Left ventricle myocardium inferior (tissue), 1 donor: ENCODE measurements at places on chromosomes 1 and 21.
A peak's percentile ranks its signal among the peaks of the same experiment; 100 is the strongest.

DNA sequence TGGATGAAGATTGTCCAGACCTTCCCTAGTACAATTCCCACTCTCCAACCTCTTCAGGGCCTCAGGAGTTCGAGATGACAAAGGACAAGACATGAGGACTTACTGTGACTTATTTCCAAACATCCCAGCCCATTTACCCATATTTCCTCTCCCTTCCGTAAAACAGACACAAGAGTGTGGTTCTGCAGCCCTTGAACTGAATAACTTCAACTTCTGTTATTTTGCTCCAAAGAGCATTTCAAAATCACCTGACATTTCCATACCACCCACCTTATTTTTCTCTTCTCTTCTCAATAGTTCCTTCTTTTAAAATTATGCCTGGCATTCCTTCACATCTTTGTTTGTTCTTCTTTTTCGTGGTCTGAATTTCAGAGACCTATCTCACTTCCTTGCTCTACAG, 8.7 kb upstream of the OR10K2 start:
- no peak for DNase-seq

- peak; percentile 71 for DNase-seq
Measured at GRCh38 chr1:205983925-205984725, 19.1 kb downstream of the RAB7B start.

- DNase-seq = no peak
Measured at GRCh38 chr21:42162831-42163510, 56.0 kb upstream of the ABCG1 start.

- peak; percentile 67 for DNase-seq
Measured at GRCh38 chr1:201309416-201309815, 26.1 kb downstream of the PKP1 start.

DNA sequence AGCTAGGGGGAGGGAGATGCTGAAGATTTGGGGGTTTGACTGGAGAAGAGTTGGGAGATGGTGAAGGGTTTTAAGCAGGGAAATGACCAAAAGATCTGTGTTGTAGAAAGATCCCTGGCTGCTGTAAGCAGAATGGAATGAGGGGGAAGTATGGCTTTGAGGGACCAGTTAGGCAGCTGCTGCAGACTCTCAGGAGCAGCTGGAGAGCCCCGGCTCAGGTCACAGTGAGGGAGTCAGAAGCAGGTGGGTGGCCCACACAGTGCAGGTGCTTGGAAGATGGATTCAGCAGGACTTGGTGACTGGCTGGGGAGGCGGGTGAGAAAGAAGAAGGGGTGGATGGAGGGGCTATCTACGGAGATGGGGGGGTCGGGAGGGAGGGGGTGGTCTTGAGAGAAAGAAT, 35.7 kb downstream of the EDN2 start:
- DNase-seq = no peak

- no peak for DNase-seq
Measured at GRCh38 chr1:2975466-2976179, 45.6 kb upstream of the ACTRT2 start.

DNA sequence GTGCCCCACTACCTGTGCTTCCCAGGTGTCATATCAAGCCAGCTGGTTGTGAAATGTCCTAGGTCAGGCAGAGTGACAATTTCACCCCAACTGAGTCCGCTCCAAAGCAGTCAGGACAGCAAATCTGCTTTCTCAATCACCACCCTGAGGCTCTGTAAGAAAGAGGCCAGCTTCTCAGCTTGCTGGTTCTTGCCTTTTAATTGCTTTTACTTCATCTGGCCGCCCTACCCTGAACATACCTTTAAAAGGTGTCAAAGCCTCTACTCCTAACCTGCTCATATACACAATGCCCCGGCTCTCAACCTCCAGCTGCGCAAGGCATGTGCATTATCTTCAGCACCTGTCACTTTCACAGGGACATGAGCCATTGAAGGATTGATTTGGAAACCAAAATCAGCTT, 581.6 kb downstream of the NPHP4 start:
- no peak for DNase-seq

GRCh38 chr1:10530281-10530740, 55.6 kb downstream of the PEX14 start:
- DNase-seq = peak; percentile 23

GRCh38 chr1:153404768-153405167, 11.6 kb upstream of the S100A7A start:
- peak; percentile 40 for DNase-seq

DNA sequence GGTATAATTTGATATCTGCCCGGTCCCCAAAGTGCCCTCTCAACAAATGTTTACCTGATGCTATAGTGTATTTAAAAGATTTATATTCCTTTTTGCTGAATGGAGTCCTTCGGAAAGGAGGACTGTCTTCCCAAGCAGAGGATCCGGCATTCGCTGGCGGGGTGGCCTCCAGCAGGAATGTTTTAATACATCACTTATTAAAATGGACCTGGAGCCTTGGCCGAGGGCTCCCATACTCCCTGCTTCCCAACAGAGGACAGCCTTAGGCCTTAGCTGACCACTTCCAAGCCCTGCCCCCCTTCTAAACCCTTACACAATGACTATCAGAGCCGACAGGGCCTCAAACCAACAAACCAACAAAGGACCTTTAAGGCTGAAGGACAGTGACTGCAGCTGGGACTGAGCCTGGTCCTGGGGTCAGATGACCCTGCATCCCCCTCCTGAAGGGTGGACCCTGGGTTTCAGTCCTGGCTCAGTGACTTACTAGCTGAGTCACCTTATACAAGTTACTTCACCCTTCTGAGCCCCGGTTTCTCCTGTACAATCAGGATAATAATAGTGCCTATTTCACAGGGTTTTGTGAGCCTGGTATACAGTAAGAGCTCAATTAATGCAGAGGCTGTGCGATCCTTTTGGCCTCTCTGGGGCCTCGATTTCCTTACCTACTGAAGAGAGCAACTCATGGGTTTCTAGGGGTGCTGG, 5.6 kb downstream of the CAMK2N1 start:
- no peak for DNase-seq

DNA sequence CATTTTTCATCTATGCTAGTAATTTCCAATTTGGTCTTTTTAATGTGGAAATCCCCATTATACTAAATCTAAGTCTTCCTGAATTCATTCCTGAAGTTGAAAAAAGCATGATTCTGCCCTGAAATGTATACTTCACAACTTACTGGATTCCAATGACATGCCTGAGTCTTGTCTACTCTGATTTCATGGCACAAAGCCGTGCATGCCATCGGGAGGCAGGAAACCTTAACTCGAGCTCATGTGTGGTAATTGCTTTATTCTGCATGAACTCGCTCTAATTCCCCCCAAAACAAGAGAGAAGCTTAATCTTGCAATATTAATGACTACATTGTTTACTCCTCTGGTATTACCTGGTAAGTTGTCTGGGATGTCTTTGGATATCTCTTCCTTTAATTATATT, 39.6 kb upstream of the PBX1 start:
- DNase-seq = no peak

- DNase-seq = no peak
Measured at GRCh38 chr21:45054927-45055612, 19.3 kb upstream of the ADARB1 start.

- no peak for DNase-seq
Measured at GRCh38 chr1:214074477-214074876, 86.7 kb downstream of the PROX1 start.

DNA sequence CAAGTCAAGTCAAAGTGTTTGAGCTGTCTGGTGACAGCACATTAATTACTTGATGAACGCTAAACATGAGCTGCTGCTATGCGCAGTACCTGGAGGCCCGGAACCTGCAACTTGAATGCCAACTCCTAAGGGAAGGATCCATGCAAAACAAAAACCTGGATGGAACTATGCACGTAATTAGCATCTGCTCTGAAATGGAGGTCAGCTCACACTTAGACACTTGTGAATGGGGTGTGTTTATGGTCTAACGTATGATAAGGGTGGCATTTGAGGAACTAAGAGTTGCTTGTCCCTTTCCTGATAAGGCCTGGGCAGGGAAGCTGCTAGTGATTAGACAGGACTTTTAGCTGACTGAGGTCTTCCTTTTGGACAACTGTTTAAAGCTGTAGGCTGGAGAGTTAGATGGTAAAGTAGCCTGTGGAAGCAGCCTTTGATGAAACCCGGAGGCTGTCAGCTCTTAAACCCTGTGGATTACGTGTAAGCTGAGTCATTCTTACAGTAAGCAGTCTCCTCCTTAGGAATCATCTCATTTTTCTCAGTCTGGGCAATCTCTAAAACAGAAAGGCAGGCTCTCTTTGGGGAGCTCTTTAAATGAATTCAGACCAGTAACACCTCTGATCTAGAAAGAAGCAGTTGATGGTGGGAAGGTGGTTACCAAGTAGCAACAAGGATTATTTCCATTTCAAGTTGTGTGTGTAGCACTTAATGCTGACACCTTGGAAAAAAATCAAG, 6.8 kb downstream of the TENT5C start:
- no peak for DNase-seq

DNA sequence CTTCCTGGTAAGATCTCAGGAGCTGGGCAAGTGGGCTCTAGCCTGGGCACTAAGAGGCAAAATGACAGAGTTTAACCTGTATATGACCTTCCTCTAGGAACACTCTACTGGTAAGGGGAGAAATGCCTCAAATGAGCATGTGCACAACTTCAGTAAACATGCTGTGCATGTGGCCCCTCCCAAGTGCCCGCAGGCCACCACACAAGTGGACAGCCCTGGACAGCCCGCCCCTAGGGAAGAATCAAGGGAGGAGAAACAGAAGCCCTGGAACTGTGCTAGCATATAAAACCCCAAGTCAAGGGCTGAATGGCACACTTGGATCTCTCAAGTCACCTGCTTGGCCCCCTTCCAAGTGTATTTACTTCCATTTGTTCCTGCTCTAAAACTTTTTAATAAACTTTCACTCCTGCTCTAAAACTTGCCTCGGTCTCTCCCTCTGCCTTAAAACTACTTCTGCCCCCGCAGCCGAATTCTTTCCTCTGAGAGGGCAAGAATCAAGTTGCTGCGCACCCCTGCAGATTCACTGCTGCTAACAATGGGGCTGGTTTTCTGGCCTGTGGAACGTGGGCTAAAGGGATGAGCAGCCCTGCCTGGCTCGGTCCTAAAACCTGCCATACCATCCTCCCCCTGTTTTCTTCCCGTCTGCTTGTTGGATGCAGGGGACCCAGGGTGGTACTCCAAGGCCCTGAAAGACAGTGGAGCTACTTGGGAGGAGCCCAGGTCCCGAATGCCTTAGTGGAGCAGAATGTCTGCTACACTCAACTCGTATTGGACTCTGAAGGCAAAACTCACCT, 93.5 kb downstream of the IER5 start:
- no peak for DNase-seq

- DNase-seq = peak; percentile 17
Measured at GRCh38 chr1:165303386-165303785, 53.1 kb downstream of the LMX1A start.

DNA sequence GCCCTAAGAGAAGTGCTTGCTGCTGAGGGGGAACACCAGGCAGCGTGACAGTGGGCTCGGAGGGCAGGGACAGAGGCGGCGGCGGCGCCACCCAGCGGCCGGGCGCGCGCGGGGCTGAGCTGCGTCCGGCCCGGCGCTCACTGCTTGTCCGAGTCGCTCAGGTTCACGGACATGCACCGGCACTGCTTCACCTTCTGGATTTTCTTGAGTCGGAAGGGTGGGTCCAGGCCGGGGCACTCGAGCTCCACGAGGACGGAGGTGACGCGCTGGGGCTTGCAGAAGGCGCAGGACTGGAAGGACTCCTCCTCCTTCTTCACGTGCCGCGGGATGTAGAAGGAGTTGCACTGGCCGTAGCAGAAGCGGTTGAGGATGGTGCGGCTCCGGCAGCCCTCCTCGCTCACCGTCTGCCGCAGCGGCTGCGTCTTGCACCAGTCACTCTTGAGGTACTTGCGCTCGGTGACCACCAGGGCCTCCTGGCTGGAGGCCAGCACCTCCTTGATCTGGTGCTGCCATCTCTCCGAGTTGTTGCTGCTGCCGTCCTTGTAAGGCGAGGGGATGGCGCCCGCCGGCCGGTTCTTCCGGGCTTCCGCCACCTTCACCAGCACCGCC, 119.0 kb downstream of the GREM2 start:
- DNase-seq = no peak

- no peak for DNase-seq
Measured at GRCh38 chr21:35678393-35678792, 381.9 kb downstream of the SETD4 start.

DNA sequence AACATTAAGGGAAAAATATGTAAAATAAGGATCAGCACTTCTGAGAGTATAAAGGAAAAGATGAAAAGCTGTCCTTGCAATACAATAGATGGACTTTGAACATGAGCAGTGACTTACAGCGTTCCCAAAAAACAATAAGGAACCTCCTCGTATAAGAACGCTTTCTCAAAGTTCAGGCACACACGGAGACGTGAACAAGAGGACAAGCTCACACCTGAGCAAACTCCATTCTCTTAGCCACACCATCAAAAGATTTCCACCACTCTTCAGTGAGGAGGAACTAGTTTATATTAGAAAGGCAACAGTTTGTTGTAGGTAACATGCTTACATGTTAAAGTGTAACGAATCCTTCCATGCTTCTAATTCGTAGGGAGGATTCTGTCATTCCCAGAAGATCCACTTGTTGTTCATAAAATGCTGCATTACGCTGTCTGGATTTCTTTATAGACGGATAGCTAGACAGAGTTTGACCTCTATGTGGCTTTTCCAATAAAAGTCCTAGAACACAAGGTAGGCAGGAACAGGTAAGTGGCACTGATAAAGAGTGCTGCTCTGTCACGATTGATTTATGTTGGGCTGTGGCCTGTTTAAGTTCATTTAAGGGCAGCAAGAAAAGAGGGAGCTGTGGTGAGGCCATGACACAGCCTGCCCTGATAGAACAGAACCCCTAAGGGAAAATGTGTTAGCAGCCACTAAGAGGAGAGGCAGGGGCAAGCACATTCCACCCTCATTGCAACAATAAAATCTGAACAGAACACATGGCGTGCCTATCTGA, 37.0 kb upstream of the ATP1A1 start:
- no peak for DNase-seq

DNA sequence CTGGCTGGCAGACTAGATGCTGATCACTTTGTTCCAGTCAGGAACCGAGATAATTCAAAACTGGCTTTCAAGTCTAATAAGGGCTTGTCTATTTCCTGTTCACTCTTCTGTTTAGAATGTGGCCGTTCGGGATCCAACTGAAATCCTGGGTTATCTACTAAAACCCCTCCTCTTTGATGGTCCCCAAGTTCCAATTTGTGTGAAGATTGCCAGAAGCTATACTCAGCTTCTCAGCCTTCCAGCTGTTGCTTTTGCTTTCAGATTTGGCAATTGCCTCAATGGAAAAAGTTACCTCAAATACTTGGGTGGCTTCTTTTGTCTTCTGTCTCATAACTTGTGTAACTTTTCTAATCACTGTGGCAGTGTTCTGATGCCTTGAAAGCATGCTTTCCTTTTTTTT, 43.7 kb downstream of the BTBD8 start:
- no peak for DNase-seq

GRCh38 chr1:45785583-45785982, 17.8 kb upstream of the MAST2 start:
- DNase-seq = no peak

DNA sequence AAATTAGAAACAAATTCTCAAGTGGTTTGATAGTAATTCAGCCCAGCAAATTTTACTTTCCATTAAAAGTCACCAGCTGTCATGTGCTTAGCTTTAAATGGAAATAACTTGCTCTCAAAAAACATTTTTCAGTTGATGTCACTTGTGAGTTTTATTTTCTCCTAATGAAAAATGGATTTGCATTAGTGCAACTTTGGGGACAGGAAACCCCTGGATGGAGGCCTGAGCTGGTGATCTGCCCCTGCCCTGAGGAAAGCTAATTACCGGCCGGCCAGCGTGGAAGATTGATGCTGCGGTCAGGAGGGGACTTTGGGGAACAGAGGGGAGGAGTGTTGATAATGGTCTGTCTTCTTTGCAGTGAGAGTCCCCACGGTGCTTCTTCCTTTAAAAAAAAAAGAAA, 66.8 kb upstream of the ANGPTL1 start:
- DNase-seq = no peak
